ENCODE measurements at places on chromosomes 16 and 17. TPM values are rescaled to one million over a fixed set of nuclear protein-coding genes. Genes with fewer than 3 reads are reported as not detected.

DNA sequence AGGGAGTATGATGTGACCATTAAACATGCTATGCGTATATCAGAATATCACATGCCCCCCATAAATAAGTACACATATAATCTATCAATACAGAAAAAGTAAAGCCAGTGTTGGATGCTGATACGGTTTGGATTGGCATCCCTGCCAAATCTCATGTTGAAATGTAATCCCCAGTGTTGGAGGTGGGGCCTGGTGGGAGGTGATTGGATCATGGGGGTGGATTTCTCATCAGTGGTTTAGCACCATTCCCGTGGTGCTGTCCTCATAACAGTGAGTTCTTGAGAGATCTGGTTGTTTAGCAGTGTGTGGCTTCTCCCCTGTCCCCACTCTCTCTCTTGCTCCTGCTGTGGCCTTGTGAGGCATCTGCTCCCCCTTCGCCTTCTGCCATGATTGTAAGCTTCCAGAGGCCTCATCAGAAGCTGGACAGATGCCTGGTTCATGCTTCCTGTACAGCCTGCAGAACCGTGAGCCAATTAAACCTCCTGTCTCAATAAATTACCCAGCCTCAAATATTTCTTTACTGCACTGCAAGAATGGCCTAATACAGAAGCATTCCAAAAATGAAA lies 88.9 kb downstream of the AATF start:
- no peak for DNase-seq

- no peak for DNase-seq
These were observed 52.4 kb downstream of the DUSP14 start for GRCh38 chr17:37541880-37542660.

DNA sequence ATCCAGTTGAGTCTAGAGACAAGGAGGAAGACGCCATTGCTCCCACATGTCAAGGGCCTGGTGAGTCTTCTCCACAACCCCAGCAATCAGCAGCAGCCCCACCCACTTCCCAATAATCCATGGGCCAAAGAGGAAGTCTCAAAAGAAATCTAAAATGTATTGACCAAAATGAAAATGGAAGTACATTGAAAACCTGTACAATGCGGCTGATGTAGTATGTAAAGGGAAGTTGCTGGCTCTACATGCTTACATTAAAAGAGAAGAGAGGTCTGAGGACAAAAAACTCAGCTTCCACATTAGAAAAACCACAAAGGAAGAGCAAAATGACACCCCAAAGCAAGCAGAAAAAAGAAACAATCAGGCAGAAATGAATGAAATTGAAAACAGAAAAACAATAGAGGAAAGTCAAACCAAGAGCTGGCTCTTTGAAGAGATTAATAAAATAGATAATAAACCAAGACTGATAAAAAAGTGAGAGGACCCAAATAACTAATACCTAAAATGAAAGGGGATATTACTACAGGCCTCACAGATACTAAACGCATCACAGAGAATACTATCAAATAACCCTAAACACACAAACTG lies 100.6 kb upstream of the METRNL start:
- no peak for DNase-seq

DNA sequence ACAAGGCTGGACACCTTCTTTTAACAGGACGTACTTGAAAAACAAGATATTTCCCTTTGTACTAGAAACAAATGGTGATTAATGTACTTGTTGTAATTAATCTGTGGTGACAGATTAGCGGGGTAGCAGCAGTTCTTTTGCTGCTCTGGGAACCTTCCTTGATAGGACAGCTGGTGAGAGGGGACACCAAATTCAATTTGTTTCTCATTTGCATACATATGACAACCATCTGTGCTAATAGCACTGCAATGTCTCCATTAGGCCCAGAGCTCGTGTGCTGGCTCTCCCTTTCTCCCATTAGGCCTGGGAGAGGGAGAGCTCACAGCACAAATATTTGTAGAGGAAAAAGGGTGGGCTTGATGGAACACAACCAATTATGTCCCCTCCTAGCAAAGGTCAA lies 221.0 kb upstream of the HS3ST3A1 start:
- DNase-seq, result no peak

- no peak for DNase-seq
These were observed 585.1 kb upstream of the CDH5 start for GRCh38 chr16:65781363-65781762.

Gene CA5A
- not detected for total RNA-seq
